ENCODE measurements at places on chromosomes 6 and 20. TPM values are rescaled to one million over a fixed set of nuclear protein-coding genes. Genes with fewer than 3 reads are reported as not detected.

Gene BFSP1
- total RNA-seq, result 2.1 TPM

Gene PTCRA
- total RNA-seq, result not detected

Gene THBD
- 195 TPM for total RNA-seq

Gene C6orf15
- total RNA-seq, result 17.8 TPM

Gene ABCF1
- 44.6 TPM for total RNA-seq

Gene OPRL1
- 0.88 TPM for total RNA-seq

Gene CST5
- not detected for total RNA-seq

Gene ZNF165
- 3.1 TPM for total RNA-seq

Gene PBOV1
- total RNA-seq, result not detected

Gene PLN
- total RNA-seq, result 3.8 TPM

Gene RSPO4
- 0.59 TPM for total RNA-seq

Gene NRN1
- total RNA-seq, result 15.5 TPM

Gene HLA-DQA2
- 6.2 TPM for total RNA-seq

Gene TCF21
- not detected for total RNA-seq

Gene TAP2
- total RNA-seq, result 23.3 TPM

Gene TULP1
- not detected for total RNA-seq
